ENCODE measurements at places on chromosomes 4 and X.

- DNase-seq = peak; percentile 59
Observed at GRCh38 chr4:162849937-162850336, 316.8 kb downstream of the NAF1 start.

GRCh38 chrX:48491809-48492208 lies 15.8 kb downstream of the FTSJ1 start:
- no peak for DNase-seq

DNA sequence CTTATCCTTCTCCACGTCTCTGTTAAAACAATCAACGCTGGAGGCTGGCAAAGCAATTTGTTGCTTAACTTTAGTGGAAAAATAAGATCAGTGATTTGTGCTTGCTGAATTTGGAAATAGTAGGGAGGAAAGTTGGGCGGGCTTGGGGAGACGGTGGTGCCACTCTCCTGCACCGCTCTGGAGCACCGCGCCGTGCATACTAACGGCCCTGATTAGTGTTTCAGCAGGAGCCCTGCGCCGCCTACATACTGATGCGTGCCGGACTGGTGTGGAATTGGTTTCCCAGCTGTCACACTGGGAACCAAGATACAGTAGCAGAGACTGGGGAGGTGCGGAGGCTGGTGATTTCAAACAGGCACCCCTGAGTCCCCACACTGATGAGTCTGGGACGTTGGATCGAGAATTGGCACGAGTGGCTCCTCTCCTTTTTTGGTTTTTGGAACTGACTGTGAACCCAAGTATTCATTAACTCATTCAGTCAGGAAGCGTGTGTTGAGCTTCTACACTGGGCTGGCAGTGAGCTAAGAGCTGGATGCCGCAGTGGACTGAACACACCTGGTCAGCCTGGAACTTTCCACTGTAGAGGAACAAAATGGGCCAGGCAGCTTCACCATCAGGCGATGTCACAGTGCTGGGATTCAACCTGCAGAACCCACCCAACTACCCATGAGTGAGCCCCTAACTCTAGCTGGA lies 29.0 kb upstream of the PSAPL1 start:
- DNase-seq = no peak

DNA sequence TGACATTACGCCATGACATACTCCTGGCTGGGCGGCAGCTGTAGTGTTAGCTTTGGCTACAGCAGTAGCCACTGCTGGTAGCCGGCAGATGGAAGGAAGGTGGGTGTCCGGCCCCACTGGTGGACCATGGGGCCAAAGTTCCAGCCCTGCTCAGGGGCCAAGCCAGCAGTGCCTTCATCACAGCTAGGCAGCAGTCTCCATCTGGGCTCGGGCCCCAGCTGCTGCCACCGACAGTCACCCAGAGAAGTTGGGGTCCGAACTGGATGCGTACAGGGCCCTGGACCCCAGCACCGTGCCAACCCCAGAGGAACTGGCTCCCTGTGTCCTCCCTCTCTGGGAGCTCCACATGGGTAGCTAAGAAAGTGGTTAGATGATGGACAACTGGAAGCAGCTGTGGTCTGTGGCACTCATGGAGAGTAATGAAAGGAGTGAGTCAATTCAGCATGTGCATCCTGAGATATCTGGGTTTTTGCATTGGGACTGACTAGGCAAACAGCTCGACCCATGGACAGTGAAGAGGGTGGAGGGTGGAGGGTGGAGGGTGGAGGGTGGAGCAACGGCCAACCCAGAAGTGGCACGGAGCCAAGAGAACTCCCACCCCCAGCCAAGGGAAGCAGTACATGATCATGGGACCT lies 366.6 kb upstream of the GRIA3 start:
- no peak for DNase-seq

GRCh38 chrX:8879750-8880149 lies 78.6 kb upstream of the FAM9A start:
- DNase-seq = no peak

DNA sequence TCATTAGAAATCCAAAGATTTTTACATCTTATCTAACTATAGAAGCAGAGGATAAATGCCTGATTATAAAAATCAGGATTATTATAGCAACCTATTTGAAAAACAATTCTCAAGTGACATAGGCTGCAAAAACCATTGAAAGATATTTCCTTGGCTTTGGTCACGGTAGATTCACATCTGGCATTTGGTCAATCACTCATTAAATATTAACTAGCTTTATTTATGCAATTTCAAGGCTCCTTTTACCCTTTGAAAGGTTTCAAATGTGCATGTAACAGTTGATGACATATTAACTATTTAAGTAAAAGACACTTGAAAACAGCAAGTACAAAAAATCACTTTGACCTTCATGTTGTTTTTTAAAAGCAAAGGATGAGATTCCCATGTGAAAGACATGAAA lies 98.1 kb downstream of the MMRN1 start:
- DNase-seq = no peak

GRCh38 chrX:101009090-101009489 lies 39.6 kb downstream of the ARL13A start:
- DNase-seq = no peak

DNA sequence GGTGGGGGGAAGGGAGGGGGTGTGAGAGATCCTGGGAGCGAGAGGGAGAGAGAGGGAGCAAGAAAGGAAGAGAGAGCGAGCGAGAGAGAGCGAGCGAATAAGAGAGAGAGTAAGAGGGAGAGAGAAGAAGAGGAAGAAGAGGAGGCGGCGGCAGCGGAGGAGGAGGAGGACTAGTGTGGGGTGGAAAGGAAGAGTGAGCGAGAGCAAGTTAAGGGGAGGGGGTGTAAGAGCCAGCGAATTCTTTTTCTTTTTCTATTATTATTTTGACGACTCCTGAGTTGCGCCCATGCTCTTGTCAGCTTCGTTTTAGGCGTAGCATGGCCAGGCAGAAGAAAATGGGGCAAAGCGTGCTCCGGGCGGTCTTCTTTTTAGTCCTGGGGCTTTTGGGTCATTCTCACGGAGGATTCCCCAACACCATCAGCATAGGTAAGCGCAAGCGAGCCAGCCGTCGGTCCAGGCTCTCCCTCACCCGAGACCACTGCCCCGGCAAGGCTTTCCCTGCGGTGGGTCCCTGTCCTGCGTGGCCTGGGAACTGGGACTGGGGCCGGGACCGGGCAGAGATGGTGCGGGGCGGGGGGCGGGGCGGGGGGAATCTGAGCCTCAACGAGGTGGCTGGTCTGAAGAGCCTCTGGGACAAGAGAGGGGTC lies at the start of gene GRIA3:
GRIA3 (plus strand) TSS at position 60 of the 647 bp plus-strand sequence; CDS start at position 318, 258 bp downstream.
- DNase-seq = no peak

DNA sequence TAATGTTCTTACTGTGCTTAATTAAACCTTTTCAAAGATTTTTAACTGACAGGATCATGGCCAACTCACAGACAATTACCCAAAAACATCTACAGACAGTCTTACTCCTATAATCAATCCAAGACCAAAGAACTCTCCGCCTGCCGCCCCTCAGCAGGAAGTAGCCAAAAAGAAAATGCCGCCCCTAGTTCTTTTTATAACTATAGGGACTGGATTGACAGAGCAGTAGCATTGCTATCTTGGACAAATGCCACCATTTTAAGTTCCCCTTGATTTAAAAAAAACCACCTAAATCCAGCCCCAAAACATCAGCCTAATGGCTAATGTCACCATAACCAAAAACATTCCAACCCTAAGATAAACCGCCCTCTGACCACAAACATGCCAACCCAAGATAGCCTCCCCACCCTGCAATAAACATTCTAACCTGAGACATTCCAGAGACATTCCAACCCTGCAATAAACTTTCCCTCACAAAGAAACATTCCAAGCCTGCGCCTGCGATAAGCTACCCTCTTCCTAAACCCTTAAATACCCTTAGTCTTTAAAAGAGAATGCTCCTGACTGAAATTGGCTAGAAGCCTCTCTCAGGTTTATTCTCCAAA lies 77.0 kb downstream of the COQ2 start:
- no peak for DNase-seq

DNA sequence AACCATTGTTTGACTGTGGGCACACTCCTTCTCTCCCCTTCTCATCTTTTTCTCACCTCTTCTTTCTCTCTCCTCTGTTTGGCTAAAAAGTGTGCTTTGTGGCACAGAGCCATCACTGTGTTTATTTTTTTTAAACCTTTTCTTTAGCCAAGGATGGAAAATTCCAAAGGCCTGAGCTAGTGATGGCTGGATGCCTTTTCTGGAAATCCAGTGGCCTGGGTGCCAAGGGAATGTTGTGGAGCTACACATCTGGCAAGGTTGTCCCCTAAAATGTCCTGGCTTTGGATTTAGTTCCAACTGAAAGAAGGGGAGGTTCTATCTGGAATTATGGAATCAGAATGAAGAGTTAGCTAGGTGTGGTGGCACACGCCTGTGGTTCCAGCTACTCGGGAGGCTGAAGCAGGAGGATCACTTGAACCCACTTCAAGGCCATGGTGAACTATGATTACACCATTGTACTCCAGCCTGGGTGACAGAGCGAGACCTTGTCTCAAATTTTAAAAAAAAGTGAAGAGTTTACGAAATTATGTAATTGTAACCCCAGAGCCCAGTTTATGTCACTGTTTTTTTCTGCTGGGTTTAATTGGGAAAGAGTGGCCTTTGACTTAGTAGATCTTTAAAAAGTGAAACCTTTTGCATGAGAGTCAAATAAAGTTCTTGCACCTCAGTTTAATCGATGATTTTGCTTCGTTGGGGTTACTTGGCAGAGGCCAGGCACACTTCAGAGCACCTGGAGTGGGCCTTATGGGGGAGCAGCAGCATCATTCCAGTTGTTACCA lies 17.7 kb downstream of the DOCK11 start:
- DNase-seq = no peak

GRCh38 chr4:174880001-174880400 lies 38.2 kb upstream of the ADAM29 start:
- DNase-seq = no peak

DNA sequence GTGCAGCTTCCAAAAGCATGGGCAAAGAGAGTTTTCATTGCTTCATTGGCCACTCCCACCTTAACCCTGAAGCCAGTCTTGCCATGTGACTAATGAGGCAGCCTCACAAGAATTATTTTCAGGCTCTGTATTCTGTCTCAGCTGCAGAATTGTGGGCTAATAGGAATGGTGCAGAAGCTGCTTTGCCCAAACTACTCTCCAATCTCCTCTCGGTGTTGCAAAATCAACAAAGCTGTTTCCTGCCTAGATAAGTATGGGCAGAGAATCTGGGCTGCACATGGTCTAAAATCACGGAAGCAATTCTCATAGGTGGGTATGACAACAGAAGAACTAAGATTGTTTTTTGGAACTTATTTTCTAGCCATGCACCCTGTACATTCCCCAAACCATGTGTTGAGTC lies 31.4 kb downstream of the PPP1R2C start:
- no peak for DNase-seq

- no peak for DNase-seq
Observed at GRCh38 chr4:113327494-113327893, 278.0 kb downstream of the ANK2 start.

DNA sequence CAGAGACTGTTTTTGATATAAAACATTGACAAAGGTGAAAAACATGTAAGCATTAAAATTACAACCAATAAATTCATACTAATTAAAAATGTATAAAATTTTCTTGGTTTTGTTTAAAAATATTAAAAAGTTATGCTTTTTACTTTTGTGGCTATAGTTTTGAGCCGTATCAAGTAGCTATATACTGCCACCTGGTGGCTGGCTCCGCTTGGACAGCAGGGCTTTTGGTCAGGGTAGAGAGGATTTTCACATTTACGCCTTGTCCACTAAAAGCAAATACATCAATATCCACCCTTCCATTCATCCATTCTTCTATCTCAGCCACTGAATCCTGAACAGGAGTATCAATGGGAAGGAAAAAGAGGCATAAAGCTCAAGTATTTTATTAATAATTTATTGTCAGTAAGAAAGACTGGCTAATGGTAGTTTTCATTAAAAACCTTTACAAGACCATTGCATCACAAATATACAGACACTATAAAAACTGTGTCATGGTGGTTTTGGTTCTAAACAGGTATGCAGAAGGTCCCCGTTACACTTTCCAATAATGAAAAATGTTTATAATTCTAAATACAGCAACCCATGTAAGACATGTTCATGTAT lies 32.1 kb upstream of the MTNR1A start:
- DNase-seq = peak; percentile 5

- DNase-seq = no peak
Observed at GRCh38 chr4:1247864-1248244, 1.1 kb downstream of the CTBP1 start.

- no peak for DNase-seq
Observed at GRCh38 chr4:86015412-86016350, 344.2 kb downstream of the MAPK10 start.

- peak; percentile 10 for DNase-seq
Observed at GRCh38 chr4:61379406-61379805, 179.3 kb downstream of the ADGRL3 start.

- DNase-seq = no peak
Observed at GRCh38 chr4:181792641-181793040, 450.6 kb upstream of the TENM3 start.

DNA sequence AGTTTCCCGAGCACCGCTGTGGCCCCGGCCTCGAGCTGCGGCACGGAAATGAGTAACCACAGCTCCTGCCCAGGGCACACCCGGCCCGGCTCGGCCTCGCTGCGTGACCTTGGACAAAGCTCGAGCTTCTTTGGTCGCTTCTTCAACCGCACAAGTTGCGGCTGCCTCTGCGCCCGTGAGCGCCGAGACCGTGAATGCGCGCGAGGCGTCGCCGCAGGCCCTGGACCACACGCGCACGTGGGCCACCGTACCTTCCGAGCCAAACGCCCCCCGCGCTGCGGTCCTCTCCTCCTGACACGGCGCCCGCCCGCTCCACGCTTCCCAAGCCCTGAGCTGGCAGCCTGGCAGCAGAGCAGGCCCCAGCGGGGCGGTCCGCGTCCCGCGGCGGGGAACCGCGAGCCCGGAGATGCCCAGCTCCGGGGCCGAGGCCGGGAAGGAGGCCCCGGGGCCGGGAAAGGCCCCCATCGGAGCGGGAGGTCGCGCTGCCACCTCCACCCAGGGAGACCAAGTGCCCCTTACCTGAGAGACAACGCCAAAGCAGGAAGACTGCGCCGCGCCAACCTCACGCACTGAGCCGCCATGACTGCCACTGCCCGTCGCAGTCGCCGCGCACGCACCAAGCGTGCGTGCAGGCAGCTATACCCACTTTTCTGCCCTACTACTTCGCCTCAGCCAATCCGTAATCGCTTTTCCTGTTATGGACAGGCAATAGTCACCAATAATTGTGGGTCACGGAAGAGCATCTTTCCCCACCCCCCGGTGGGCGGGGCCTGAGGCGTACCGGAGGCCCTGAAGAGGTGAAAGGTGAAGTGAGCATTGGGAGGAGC lies at the start of gene GRPEL1:
GRPEL1 (minus strand) TSS at position 613 of the 827 bp plus-strand sequence; CDS start at position 581, 32 bp downstream.
- peak; percentile 100 for DNase-seq

GRCh38 chrX:102712981-102713625 lies 855 bp downstream of the GPRASP2 start:
- peak; percentile 65 for DNase-seq

DNA sequence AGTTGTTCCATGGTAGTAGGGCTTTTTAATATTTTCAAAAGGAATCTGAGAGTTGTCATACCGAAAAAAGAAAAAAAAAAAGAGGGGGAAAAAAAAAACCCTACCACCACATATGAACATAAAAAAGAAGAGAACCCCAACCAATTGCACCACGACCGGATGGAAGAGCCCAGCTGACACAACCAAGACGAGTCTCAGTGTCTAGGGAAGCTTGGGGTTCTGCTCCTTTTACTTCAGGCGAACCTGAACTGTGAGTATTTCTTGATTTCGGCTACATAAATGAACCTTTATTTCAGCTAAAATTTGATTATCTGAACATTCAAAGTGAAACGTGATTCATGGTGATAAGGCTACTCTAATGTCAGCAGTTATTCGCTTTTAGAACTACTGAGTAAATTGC lies at the start of gene GPR34:
GPR34 (plus strand) TSS at position 139 of the 400 bp plus-strand sequence. CDS start 6,661 bp downstream, outside the sequence.
- no peak for DNase-seq
